ENCODE measurements at places on chromosomes 11 and 22.

DNA sequence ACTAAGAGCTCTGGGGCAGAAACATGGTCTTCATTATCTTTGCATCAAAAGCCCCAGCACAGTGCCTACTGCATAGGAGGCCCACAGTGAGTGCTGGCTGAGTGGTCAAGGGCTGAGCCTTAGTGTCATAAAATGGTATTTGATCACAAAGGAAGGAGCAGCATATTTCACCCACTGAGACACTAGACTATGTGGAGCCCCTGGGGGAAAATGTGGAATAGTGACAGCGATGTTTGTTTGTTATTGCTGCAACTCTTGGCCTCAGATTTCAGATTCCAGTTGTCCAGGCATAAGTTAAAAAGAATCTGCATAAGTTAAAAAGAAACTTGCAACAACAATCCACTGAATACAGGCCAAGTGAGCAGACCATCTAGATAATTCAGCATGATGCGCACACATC lies 7.0 kb downstream of the KIRREL3 start:
- peak; percentile 80 for DNase-seq

- DNase-seq = no peak
These were observed 1.4 kb downstream of the LRRC74B start for GRCh38 chr22:21047035-21047661.

- DNase-seq = no peak
These were observed 32.4 kb downstream of the TPCN2 start for GRCh38 chr11:69081180-69081579.

GRCh38 chr22:19696504-19697276 lies 17.6 kb upstream of the SEPTIN5 start:
- DNase-seq = no peak

GRCh38 chr11:64230985-64231365 lies 627 bp downstream of the DNAJC4 start:
- DNase-seq = no peak

- no peak for DNase-seq
These were observed 136.5 kb downstream of the ATG16L2 start for GRCh38 chr11:72950685-72951084.

GRCh38 chr11:2898366-2899079 lies 12.9 kb upstream of the CDKN1C start:
- DNase-seq = peak; percentile 84

GRCh38 chr22:42562279-42562678 lies 8.5 kb downstream of the SERHL2 start:
- no peak for DNase-seq
